ENCODE measurements at places on chromosomes 1 and 21. TPM values are rescaled to one million over a fixed set of nuclear protein-coding genes. Genes with fewer than 3 reads are reported as not detected.

Gene RNU1-1
- total RNA-seq, result under 0.01 TPM

GRCh38 chr1:243390162-243390791 is 134.4 kb downstream of the SDCCAG8 start:
- DNase-seq, result no peak

GRCh38 chr1:8545078-8545477 is 227.2 kb downstream of the SLC45A1 start:
- no peak for DNase-seq

Gene TAL1
- 0.71 TPM for total RNA-seq

- no peak for DNase-seq
Measured at GRCh38 chr1:164562061-164562460, 3.1 kb downstream of the PBX1 start.

Gene KRTAP21-2
- total RNA-seq, result not detected

GRCh38 chr1:14522926-14523241 is 75.6 kb upstream of the KAZN start:
- DNase-seq, result no peak

DNA sequence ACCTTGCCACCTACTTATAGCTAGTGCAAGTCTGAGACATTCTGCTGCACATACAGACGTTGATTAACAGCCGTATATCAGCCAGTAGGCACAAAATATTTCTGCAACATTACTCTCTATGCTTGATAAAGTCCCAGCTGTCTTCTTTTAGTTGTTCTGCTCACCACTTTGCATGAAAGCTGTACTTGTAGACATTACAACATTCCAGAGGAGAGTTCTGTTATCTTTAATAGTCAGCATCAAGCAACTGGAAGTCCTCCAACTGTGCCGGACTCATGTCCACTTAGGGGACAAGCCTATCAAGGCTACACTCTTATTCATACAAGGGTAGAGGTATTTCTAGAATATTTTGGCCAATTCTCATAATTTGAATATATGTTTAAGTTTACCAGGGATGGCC is 50.0 kb downstream of the CACHD1 start:
- DNase-seq, result no peak

GRCh38 chr21:37711286-37711829 is 204.9 kb downstream of the KCNJ6 start:
- DNase-seq, result no peak

- DNase-seq, result peak; percentile 69
Measured at GRCh38 chr1:37477198-37477931, 3.0 kb downstream of the ZC3H12A start.

GRCh38 chr1:15137809-15138208 is 15.7 kb upstream of the TMEM51 start:
- DNase-seq, result no peak

GRCh38 chr1:39107341-39108290 is 81.5 kb downstream of the NDUFS5 start:
- DNase-seq, result no peak

- no peak for DNase-seq
Measured at GRCh38 chr21:32131960-32132359, 146.9 kb downstream of the MIS18A start.

Gene FABP3
- total RNA-seq, result 2.1 TPM

GRCh38 chr21:25701529-25701928 is 33.2 kb downstream of the ATP5PF start:
- no peak for DNase-seq

- no peak for DNase-seq
Measured at GRCh38 chr1:30469426-30469825, 254.0 kb downstream of the MATN1 start.

Gene ACKR1
- total RNA-seq, result not detected

Gene UBXN10
- 0.96 TPM for total RNA-seq

Gene PGLYRP3
- total RNA-seq, result not detected

DNA sequence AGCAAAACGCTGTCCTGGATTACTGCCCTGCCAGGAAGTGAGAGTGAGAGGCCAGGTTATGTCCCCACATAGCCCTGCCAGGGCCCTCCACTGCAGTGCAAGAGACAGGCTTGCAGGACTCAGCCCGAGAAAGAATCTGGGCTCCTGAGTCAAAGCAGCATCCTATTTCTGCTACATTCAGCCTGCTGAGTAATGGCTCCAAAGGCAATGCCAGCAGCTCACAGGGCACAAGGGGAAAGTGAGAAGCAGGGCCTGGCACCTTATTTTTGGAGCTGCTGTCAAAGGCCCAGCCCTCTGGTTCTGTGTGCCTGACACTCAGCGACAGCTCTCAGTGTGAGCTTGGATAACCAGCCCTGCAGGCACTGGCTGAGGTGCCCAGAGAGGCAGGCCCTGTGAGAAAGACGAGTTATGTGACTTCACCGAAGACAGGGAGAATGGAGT is 83.9 kb downstream of the DTL start:
- no peak for DNase-seq

- DNase-seq, result no peak
Measured at GRCh38 chr1:200316148-200316803, 93.6 kb downstream of the ZNF281 start.

DNA sequence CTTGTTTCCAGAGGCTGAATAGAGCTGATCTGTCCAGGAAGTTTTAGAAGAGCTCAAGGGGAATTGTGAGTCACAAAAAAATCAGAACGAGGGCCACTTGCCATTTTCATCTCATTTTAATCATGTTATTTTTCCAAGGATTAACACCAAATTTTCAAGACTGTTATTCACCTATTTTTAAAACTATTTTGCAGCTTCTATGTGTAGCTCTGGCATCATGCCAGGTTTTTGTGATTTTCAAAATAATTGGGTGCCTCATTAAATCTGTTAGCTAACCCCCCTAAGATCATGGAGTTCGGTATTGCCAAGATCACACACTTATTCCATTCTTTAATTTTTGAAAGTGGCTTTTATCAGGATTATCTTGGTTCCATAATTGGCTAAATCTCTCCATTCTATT is 90.9 kb downstream of the RGS7 start:
- no peak for DNase-seq

Gene CFAP107
- not detected for total RNA-seq

GRCh38 chr1:43035821-43036741 is 77.4 kb upstream of the SLC2A1 start:
- no peak for DNase-seq
